ENCODE measurements at places on chromosomes 7 and 10.

DNA sequence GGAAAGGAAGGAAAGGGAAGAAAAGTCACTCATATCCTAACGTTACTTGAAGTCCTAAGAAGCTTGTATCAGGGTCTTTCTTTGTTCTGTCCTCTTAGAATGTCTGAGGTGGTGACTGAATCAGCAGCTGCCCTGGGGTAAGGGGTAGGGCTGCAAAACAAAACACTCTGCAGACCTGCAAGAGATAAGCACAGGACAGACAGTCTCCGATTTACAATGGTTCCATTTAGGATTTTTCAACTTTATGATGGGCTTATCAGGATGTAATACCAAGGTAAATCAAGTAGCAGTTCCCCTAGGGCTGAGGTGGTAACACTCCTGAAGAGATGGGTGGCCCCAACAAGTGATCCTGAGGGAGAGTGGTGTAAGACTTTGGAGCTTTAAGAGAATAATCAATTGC, 16.5 kb downstream of the KDM7A start:
- no peak for DNase-seq

GRCh38 chr10:67241451-67241850, 315.6 kb downstream of the LRRTM3 start:
- no peak for DNase-seq

- DNase-seq: no peak
These were observed 38.7 kb upstream of the PCLO start for GRCh38 chr7:83201355-83201754.

- no peak for DNase-seq
These were observed 225.9 kb downstream of the PAXIP1 start for GRCh38 chr7:154777023-154777422.

DNA sequence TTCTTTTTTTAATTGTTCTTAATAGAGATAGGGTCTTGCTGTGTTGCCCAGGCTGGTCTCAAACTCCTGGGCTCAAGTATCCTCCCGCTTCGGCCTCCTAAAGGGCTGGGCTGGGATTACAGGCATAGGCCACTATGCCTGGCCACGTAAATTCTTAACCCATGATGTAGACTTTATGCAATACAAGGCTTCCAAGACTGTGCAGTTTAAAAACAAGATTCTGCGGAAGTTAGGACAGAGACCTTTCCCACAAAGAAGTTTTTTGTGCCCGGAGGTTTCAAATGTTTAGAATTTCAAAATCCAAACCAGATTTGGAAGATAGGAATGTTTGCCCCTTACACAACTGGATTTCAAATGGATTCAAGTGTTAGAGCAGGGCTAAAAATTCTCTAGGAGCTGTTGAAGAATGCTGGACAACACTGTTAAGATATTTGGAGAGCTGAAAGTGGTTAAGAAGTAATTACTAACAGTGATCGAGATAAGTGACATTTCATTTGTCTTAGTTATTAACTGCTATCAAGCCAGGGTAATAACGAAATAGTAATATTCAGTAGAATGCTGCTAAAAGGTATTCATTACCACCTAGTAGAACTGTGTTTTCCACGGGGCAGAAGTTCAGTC, 7.4 kb downstream of the APBB1IP start:
- no peak for DNase-seq

DNA sequence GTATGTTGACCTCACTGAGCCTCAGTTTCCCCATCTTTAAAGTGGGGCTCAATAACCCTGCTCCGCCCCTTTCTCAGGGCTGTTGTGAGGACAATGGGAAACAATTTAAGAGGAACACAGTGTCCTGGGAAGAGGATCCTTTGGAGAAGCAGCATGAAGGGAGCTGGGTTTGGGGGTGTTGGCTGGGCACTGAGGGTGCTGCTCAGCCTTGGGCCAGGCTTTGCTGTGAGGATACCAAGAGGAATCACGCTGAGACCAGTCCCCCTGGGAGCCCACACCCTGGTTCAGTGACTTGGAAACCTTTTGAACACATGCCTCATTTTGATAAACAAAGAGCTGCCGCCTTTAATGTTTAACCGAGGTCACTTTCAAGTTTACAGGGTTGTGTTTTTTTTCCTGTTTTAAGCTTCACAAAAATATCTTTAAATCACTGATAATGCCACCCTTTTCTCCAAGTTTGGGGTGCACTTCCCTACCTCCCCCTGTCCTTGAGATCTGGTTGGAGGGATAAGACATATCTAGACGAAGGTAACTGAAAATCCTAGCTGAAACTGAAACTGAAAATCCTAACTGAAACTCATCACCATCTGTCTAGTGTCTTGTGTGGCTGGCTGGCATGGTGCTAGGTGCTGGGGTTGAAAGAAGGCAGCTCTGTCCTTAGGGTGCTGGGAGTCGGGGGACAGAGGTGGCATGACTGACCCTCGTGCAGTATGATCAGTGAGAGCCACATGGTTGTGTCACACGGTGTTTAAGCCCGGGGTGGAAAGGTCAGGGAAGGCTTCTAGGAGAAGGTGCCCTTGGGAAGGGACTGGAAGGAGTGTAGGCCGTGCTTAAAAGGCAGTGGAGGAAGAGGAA, 27.7 kb downstream of the ZNF775 start:
- peak; percentile 71 for DNase-seq

DNA sequence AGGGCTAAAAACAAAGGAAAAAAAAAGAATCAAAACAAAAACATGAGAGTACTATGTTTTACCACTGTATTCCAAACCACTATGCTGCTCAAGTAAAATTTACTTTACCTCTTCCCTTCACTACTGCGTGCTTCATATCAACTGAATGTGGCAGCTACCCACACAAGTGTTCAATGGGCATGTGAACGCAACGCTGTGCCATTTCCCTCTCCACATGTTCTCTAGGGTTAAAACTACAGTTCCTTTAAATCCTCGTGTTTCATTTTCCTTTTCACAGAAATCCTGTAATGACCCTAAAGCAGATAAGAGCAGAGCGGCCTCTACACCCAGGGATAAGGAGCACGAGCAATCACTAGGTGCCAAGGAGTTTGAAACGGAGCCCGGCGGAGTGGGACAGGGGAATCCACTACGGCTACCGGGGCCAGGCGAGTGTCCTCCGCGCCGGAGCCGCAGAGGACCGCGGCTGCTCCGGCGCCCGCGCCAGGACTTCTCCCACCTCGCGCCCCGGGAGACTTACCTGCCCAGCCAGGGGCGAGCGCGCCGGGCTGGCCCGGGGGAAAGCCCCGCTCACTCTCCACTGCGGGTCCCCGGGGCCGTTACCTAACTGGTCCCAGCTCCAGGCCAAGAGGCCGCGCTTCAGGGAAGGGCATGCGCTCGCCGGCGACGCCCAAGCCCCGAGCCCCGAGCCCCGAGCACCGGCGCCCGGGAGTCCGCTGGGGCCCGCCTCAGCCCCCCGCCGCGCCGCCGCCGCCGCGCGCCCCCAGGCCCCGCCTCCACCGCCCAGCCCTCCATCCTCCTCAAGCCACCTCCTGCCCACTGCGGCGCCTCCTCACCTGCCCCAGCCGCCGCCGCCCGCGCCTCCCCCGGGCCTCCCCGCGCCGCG, 711 bp downstream of the NAMPT start:
- peak; percentile 72 for DNase-seq

DNA sequence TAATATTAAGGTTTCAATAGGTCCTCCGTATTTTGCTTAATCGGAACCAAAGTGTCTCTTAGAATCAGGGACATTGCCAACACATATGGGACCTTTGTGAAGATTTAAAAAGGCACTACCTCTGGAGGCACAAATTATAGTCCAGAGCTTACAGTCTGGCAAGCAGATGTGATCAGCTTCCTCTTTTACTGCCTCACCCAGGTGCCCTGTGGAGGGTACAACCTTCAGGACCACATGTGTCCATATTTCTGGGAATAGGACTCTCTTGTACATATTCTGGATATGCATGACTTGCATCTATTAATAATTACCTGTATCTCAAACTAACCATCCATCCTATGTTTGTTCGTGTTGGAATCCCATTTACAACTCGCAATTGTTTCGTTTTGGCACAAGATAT, 60.0 kb downstream of the HGF start:
- no peak for DNase-seq

DNA sequence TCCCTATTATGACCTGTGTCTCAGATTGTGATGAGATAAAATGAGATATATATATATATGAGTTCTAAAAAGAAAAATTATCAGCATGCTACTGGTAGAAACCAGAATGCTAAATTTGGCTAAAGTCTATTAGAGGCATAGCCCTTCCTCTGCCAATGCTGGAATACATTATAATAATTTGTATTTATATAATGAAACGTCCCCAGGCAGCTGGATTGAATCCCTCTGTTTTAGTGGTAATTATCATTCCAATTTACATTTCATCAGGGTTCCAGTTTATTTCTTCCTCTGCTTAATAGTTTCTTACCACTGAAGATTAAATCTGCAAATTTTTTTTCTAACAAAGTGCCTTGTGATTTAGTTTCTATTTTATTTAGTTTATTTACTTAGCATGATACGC, 71.8 kb upstream of the ABI1 start:
- no peak for DNase-seq

- DNase-seq: peak; percentile 13
These were observed 146.8 kb downstream of the ARHGAP22 start for GRCh38 chr10:48457949-48458661.

- DNase-seq: peak; percentile 74
These were observed 113.2 kb upstream of the RHEB start for GRCh38 chr7:151632750-151633515.

GRCh38 chr7:149721084-149721601, 52.2 kb downstream of the ZNF467 start:
- DNase-seq: no peak
